ENCODE measurements at places on chromosomes 11 and 22. TPM values are rescaled to one million over a fixed set of nuclear protein-coding genes. Genes with fewer than 3 reads are reported as not detected.

The ZBTB16 gene
- 13.4 TPM for total RNA-seq

The UPK3A gene
- total RNA-seq = not detected

The OR4A16 gene
- not detected for total RNA-seq

The CCDC73 gene
- total RNA-seq = not detected

The NXPE2 gene
- not detected for total RNA-seq

The CENATAC gene
- 24.2 TPM for total RNA-seq

The EXPH5 gene
- total RNA-seq = under 0.01 TPM

The YPEL1 gene
- total RNA-seq = 6.9 TPM

The RPL3 gene
- 2,343 TPM for total RNA-seq

The FGF19 gene
- not detected for total RNA-seq

The OR10A2 gene
- total RNA-seq = not detected

The OR10A3 gene
- not detected for total RNA-seq

The NPTXR gene
- 0.38 TPM for total RNA-seq

The SYNGR1 gene
- total RNA-seq = 3.6 TPM

The KIF18A gene
- total RNA-seq = 8.5 TPM

The FGF4 gene
- not detected for total RNA-seq

The CBX6 gene
- 49.2 TPM for total RNA-seq

The OR51B2 gene
- not detected for total RNA-seq

The CCDC116 gene
- total RNA-seq = 0.38 TPM

The MUC5AC gene
- total RNA-seq = not detected

The CHST1 gene
- total RNA-seq = 90.7 TPM
